ENCODE measurements at places on chromosomes 2 and 18. TPM values are rescaled to one million over a fixed set of nuclear protein-coding genes. Genes with fewer than 3 reads are reported as not detected.

The CDCA7 gene
- total RNA-seq = 9.1 TPM

The POTEF gene
- not detected for total RNA-seq

The LYG1 gene
- total RNA-seq = not detected

The M1AP gene
- total RNA-seq = 4.9 TPM

The CFAP65 gene
- not detected for total RNA-seq

The EVX2 gene
- 0.98 TPM for total RNA-seq

The REG3G gene
- not detected for total RNA-seq

The MDH1B gene
- total RNA-seq = 0.49 TPM

The AQP12A gene
- not detected for total RNA-seq

The SSB gene
- 47.1 TPM for total RNA-seq

The SETBP1 gene
- 38.1 TPM for total RNA-seq

The OBSL1 gene
- 53.0 TPM for total RNA-seq

The GALNT5 gene
- total RNA-seq = 3.2 TPM

The ANKRD30BL gene
- total RNA-seq = 1.2 TPM

The ANKRD53 gene
- total RNA-seq = 4.9 TPM
